NCI-H1930 (cell line): ENCODE measurements at places on chromosomes 2 and 18.

DNA sequence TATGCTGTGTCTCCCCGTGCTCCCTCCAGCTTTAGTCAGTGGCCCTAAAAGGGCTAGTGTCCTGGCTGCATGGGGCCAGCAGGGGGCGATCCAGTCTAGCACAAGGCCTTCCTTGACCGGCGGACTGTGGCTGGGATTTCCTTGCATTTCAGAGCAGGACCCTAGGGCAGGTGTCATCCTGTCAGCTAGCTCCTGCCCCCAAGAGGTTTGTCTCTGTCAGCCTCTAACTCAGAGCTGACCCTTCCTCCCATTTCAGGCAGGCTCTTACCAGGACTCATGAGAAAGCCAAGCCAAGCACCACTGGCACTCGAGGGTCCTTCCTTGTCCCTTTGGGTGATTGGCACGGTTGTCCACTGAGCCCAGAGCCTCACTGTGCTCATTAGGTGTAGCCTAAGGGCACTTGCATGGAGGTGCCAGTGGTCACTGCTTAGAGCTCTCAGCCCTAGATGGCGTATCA lies 140.3 kb downstream of the RPIA start:
- DNase-seq, result peak; percentile 58

DNA sequence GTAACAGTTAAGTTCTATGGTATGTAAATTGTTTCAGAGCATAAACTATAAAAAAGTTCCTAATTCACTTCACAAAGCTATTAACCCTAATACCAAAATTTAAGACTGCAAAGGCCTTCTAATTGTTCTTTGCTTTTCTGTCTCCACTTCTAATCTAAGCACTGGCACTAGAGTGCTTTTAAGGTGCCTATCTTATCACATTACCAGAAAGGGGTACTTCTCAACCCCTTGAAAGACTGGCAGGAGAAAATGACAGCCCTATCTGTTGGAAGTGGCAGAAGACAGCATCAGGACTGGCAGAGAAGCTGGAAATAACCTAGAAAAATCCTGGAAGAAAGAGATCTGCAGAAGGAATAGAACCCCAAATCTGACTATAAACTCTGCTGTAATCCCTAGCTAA lies 10.3 kb downstream of the CNRIP1 start:
- no peak for DNase-seq

DNA sequence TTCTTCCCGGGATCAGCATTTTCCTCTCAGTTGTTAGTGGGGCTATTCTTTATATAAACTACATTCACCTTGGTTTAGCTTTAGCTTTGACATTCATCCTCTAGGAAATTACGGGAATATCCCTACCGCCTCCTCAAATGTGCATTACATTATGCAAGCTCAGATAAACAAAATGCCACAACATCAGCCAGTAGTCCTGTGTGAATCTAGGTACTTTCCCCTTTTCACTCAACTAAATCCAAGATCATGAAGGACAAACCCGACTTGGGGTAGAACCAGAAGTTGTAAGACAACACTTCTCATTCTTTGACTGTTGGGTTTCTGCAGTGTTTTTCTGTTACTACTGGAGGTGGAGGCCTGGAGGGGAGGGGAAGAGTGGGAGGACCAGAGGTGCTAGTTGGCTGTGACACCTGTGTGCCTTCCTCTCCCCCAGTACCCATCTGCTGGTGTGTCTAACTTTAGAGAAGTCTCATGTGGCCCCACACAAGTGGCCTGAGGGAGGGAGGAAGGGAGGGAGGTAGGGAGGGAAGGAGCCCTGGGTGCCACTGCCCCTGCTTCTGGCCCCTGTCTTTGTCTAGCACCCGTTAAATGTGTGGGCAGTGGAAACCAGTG lies 84.8 kb upstream of the BCL2L11 start:
- DNase-seq, result no peak

GRCh38 chr2:222733846-222734702 lies 62.6 kb downstream of the MOGAT1 start:
- no peak for DNase-seq

- DNase-seq, result no peak
Observed at GRCh38 chr2:175366815-175367214, 185.3 kb upstream of the ATP5MC3 start.

GRCh38 chr2:37389989-37390765 lies 45.7 kb downstream of the QPCT start:
- no peak for DNase-seq

- DNase-seq, result no peak
Observed at GRCh38 chr2:71113843-71114242, 16.2 kb downstream of the MCEE start.

DNA sequence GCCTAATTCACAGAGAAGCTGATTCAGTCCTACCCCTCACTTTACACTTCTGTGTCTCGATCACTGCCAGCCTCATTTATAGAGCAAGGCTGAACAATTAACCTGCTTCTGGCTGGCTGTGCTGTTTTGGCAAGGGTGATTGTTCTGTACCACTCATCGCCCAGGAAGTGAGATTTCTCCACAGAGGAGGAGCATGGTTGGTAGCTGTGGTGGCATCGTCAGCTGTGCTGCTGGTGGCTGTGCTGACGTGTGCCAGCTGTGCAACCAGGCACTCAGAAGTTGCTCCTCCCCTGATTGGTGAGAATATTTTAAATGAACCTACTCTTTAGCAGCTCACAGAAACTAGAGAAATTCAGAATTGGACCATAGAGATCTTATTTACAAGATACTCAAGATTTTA lies 158.3 kb downstream of the EML6 start:
- no peak for DNase-seq

DNA sequence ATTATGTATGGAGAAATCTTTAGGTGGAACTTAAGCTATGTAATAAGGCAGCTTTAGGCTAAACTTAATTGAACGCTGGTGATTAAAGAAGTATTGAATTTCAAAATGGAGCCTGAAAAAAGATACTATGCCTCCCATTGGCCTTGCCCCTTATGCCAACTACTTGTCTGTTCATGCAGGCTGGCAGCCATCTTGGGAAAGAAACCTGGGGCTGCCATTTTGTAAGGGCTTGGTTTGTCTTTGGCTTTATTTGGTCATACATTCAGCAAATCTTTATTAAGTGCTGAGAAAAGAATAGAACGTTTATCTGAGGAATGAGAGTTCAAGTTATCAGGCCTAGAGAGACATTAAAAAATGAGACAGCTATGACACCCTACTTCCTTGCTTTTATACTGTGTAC lies 231.3 kb downstream of the KCNE4 start:
- no peak for DNase-seq
